T-helper 2 cell (primary cell): ENCODE measurements at places on chromosomes 13 and 19.

GRCh38 chr13:106373989-106374572 lies 161.4 kb downstream of the EFNB2 start:
- DNase-seq, result no peak

DNA sequence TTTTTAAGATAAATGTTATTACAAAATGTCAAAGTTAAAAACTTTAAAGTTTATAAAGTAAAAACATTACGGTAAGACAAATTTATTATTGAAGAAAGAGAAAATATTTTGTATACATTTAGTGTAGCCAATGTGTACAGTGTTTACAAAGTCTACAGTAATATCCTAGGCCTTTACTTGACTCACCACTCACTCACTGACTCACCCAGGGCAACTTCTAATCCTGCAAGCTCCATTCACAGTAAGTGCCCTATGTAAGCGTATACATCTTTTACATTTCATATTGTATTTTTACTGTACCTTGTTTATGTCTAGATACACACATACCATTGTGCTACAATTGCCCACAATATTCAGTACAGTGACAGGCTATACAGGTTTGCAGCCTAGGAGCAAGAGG lies 448.2 kb downstream of the KCTD12 start:
- DNase-seq, result no peak

- no peak for DNase-seq
Observed at GRCh38 chr19:50939596-50939995, 13.2 kb downstream of the KLK5 start.

GRCh38 chr19:42154471-42155323 lies 22.5 kb upstream of the POU2F2 start:
- DNase-seq, result no peak

DNA sequence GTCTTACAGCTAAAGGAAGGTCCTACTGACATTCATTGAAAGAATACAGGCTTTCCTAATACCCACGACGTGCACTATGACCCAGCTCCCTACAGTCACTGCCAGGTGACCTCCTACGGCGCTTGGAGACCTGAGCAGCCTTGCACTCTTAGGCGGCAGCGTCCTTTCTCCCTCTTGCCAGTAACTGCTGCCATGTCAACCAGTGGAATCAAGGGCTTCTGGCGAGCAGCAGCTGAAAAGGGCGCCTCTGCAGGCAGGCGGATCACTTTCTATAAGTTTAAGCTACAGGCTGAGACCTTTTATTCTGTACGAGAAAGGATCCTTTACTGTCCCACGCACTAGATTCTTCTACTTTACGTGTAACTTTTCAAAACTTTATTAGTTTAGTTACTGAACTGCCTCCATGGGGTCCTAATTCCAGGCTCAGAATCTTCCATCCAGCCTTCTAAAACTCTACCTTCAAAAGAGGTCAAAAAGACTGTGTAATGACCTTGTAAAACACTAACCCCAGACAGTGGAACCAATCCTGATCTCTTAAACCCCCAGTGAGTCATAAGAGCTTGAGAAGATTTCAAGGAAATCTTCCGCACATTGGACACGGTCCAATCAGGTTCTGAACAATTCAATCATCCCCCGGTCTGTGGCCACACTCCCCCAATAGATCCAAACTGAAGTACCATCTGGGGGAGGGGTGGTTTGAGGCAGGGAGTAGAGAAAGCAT lies 1.9 kb downstream of the KCTD12 start:
- no peak for DNase-seq

GRCh38 chr13:97495678-97496077 lies 61.7 kb downstream of the RAP2A start:
- DNase-seq, result no peak

- no peak for DNase-seq
Observed at GRCh38 chr19:30362156-30362754, 9.9 kb upstream of the ZNF536 start.

- DNase-seq, result no peak
Observed at GRCh38 chr19:12660980-12661379, 5.6 kb downstream of the MAN2B1 start.

- DNase-seq, result no peak
Observed at GRCh38 chr13:48783181-48783630, 129.5 kb downstream of the CYSLTR2 start.

DNA sequence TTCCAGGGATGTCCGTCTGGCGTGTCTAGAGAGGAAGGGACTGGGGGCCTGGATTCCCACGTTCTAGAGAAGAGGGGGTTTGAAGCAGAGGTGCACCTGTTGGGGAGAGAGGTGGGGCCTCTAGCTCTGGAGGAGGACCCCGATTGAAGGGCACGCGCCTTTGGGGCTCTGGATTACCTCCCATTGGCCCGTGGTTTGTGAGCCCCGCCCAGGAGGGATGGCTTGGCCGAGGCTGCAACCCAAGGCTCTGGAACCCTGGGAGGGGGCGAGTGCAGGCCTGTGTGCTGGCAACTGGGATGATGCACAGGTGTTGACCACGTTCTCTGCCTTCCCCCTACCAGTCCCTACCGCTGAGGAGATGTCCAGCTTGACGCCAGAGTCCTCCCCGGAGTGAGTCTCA lies 20.2 kb downstream of the TMEM150B start:
- DNase-seq, result no peak

DNA sequence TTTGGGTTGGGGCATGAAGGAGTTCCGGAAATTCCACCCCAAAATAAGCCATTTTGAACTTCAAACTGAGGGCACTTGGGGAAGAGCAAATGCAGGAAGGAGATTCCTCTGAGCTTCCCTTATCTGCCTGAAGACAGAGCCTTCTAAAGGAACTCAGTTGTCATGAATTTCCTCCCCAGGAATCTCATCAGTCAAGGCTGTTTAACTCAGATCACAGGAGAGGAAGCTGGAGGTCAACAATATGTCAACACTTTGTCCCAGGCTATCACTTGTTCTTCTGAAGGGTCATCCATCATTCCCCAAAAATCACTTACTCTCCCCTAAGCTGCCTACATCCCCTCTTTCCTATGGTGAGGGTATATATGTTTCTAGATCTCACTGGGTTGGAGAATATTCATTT lies 26.0 kb upstream of the CHST8 start:
- DNase-seq, result no peak

GRCh38 chr19:54881884-54882283 lies 7.8 kb downstream of the FCAR start:
- no peak for DNase-seq

GRCh38 chr13:46593398-46593797 lies 40.4 kb downstream of the LRCH1 start:
- no peak for DNase-seq

DNA sequence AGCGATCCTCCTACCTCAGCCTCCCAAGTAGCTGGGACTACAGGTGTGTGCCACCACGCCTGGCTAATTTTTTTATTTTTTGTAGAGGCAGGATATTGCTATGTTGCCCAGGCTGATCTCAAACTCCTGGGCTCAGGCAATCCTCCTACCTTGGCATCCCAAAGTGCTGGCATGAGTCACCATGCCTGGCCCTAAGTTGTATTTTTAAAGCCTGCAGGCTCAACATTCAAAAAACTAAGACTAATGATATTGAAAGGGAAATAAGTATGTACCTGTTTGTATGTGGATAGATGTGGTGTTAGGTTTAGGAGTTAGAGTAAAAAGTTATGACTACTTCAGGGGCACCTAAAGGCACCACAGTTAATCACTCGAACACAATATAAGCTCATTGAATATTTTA lies 5.4 kb upstream of the IPO5 start:
- DNase-seq, result no peak

GRCh38 chr19:54029301-54029700 lies 34.4 kb downstream of the VSTM1 start:
- no peak for DNase-seq

DNA sequence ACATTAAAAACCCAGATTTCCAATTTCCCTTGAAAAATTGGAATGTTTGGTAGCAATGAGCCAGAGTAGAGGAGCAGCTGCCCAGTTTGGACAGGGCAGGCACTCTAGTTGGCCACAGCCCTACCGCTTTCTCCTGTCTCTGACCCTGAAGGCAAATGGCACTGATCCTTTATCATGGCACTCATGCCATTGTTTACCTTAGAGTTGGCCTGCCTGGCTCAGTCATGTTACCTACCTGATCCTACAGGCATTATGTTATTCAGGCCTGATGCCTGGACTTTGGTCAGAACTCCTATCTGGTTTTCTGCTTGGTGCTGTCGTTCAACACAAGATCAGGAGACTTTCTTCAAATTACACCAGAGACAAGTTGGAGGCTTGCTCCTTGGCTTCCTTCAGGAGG lies 24.9 kb upstream of the TDRD3 start:
- no peak for DNase-seq

- no peak for DNase-seq
Observed at GRCh38 chr19:49492573-49493405, 3.4 kb upstream of the RPS11 start.

DNA sequence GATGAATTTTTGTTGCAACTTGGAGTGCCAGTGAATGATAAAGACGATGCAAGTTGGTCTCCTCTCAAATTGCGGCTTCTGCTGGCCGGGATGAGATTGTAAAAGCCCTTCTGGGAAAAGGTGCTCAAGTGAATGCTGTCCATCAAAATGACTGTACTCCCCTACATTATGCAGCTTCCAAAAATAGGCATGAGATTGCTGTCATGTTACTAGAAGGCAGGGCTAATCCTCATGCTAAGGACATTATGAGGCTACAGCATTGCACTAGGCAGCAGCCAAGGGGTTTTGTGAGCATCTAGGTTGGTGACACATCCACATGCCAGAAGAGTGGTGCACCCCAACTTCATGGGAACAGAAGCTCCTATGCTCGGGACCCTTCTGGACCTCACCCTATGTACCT lies 22.2 kb upstream of the KLF5 start:
- DNase-seq, result no peak

- no peak for DNase-seq
Observed at GRCh38 chr13:90773681-90774080, 573.8 kb upstream of the MIR17HG start.

- no peak for DNase-seq
Observed at GRCh38 chr13:48252176-48252575, 19.2 kb downstream of the ITM2B start.

- no peak for DNase-seq
Observed at GRCh38 chr19:1997353-1998233, 17.9 kb downstream of the BTBD2 start.

DNA sequence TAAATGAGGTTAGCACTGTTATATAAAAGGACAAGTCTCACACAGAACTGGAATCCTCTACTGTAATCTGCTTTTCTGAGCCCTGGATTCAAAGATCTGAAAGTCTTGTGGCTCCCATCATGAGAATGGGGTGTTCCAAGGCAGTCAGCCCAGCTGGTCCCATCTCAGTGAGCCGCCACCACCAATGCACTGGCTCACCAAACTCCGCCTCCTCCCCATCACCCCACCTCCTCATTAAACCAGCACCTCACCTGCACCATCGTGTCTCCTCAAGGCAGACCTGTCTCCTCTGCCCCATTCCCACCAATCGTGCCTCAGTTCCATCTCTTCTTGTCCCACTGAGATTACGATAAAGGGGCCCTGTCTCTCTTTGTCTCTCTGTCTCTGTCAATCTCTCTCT lies 166.7 kb downstream of the USP12 start:
- DNase-seq, result no peak

DNA sequence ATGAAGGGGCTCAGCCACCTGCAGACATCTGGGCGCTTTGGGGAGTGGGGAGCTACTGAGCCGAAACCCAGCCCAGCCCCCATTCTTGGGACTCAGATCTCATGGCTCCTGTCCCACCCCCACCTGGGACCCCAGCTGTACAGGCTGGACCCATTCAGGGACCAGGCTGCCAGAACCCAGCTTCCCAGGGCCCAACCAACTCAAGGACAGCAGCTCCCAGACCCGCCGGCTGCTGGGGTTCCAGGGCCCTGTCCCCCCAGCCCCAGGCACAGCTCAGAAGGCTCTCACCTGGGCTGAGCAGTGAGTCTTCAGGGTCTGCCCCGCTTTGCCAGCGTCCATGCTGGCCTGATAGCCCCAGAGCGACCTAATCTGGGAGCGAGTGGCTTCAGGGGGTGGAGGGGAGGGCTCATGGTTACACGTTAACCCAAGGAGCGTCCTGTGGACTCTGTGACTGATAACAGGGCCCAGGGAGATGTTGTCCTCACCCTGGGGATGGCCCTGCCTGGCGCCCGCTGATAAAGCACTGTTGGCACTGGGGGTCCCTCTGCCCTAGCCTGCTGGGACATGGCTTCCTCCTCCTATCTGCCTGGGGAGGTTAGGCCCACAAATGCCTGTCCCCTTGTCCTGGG lies at the start of gene TMEM86B:
TMEM86B (minus strand) TSS at position 361 of the 629 bp plus-strand sequence; CDS start at position 339, 22 bp downstream.
- DNase-seq, result no peak

DNA sequence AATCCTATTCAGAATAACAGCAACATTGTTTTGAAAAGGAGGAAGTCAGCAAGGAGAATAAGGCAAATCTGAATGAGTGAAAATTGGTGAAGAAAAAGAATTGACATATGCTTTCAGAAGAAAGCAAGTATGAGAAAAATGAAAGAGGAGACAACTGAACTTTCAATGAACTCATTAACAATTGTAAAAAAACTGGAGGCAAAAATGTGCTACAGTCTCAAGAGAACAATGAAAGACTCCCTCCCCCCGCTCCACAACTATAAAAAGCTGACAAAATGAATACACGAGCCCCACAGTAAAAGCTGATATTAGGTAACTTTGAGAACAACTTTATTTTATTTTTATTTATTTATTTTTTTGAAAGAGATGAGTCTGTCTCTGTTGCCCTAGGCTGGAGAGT lies 373.1 kb downstream of the DIAPH3 start:
- no peak for DNase-seq

GRCh38 chr19:45848922-45849321 lies 14.0 kb downstream of the SYMPK start:
- no peak for DNase-seq

DNA sequence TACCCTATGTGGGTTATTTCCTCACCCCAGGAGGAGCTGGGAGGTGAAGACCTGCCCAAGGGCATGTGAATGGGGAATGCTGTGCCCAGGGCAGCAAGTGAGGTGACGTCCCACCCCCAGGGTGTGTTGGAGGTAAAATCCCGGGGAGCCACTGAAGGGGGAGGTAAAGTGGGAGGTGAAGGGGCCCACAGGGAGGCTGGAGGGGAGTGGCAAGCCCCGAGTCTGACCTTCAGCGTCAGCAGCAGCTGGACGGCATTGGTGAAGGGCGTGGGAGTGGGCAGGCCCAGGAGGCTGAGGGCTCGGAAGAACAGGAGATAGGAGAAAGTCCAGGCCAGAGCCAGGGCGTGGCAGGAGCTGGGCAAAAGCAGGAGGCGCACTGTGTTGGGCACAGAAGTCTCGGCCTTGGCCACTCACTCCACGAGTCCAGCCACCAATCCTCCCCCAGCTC lies 2.4 kb downstream of the MBOAT7 start:
- no peak for DNase-seq

DNA sequence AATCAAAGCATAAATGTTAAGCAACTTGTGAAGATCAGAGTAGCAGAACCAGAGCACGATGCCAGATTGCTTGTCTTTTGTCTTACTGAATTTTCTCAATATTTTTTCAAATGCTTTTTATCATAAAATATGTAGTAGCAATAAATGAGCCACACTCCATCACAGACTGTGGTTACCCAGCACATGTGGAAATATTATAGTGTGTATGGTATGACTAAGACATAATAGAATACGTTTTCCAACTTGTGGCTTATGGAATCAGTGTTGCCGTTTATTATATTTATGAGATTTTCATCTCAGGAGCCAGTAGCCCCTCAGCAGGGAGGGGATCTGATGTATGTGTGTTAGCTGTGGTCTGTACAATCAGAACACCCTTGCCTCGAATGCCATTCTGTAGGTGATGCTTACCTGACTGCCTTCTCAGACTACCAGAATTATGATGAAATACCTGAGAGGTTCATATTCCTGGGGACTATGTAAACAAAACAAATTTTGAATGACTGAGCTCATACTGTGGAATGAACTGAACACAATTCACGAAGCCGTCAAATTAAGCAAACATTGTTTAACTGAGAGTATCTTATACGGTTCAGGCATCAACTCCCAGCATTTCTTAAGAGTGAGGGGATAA lies 1.9 kb downstream of the SCEL start:
- DNase-seq, result no peak
